ENCODE measurements at places on chromosomes 4 and X.

GRCh38 chrX:47864785-47865184 is 28.1 kb downstream of the ZNF81 start:
- no peak for DNase-seq

DNA sequence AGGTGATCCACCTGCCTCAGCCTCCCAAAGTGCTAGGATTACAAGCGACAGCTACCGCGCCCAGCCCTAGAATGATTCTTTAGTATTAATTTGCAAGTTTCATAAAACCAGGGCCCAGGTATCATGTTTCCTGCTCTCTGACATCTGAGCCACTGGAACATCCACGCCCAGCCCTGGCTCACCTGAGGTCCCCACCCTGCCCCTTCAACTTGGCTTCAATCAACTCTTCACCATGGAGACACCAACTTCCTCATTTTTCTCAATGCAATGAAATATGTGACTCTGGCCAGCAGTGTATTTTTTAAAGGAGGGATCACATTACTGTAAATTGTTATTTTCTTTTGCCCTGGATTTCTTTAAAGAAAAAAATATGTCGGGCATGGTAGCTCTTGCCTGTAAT is 3.9 kb downstream of the PRSS12 start:
- no peak for DNase-seq

GRCh38 chr4:168273838-168274237 is 44.7 kb downstream of the DDX60 start:
- DNase-seq, result no peak

- no peak for DNase-seq
Observed at GRCh38 chr4:4417886-4418285, 31.0 kb downstream of the NSG1 start.

- DNase-seq, result peak; percentile 94
Observed at GRCh38 chrX:76427560-76428242, at the start of gene MAGEE1. MAGEE1 (plus strand) TSS chrX:76427710; CDS start chrX:76427931, 221 bp downstream.

Data from AG20443 (cell line).